ENCODE measurements at places on chromosomes 2 and 18. TPM values are rescaled to one million over a fixed set of nuclear protein-coding genes. Genes with fewer than 3 reads are reported as not detected.

The ST6GAL2 gene
- total RNA-seq: 39.5 TPM

DNA sequence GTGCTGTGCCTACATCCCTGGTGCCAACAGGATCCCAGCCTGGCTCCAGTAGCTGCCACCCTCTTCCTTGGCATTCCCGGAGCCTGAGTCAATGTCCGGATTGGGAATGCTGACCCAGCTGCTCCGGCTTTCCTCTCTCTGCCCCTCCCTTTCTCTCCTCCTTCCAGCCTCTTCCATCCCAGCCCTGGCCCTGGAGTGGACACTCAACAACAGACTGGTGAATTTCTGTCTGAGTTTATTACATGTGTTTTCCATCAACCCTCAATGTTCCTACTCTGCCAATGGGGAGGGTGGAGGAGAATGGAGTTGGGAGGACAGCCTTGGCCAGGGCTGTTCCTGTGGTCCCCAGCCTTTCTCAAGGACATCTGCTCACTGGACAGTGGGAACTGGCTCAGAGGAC lies 917 bp upstream of the PRKAG3 start:
- DNase-seq: peak; percentile 23

DNA sequence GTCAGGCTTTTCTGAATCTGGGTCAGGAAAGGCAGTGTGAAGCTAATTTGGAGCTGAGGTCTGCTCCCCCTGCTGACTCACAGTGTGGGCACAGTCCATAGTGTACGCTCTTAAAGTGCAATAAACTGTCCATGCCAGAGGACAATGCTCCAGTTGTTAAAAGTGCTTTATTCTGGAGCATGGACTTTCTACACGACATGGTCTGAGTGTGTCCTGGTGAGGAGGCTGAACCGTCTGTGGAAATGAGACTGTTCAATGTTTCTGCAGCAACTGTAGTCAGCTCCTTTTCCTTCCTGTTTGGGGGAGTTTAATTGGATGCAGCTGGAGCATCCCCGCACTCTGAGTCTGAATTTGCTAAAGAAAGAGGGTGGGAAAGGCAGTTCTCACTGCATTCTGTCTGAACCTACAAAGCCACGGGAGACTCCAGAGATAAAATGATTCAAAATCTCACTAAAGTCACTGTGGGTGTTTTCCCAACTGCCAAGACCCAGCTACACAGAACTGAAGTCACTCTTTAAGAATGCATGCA lies 110.2 kb upstream of the TRIB2 start:
- no peak for DNase-seq

The TDRD15 gene
- total RNA-seq: not detected

DNA sequence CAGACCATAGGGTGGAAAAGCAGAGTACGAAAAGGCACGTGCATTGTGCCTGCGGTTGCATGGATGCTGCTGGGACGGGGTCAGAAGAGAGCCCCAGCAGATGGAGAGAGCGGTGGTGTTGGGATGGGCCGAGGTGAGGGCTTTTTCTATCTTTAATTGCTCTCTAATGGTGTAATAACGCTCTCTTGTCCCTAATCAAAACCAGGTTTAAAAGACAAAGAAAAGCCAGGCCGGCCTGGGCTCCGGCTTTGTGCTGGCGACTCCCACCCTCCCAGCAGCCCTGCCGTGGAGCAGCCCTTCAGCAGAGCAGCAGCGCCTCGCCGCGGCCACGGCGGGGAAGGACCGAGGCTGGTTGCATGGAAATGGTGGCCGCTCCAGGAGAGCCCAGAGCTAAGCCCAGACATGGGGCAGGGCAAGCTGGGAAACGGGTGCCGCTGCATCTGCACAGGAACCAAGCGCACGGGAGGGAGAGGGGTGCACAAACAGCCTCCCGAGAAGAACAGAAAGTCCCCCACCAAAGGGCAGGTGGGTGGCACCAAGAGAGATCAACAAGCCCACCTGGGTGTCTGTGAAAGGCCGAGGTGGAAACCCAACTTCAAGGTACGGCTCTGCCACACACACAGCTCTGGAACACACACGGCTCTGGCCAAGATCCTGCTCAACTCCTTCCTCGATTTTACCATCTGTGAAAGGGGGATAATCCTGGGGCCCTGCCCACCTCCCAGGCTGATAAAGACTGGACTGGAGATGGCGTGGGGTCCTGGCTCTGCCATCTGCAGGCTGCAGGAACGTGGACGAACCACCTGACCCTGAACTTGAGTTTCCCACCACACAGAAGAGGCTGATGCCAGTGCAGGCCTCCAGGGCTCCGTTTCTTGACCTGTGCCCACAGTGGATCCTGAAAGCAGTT lies 15.0 kb downstream of the HS1BP3 start:
- no peak for DNase-seq

GRCh38 chr18:22282311-22283115 lies 113.1 kb downstream of the GATA6 start:
- DNase-seq: peak; percentile 98

DNA sequence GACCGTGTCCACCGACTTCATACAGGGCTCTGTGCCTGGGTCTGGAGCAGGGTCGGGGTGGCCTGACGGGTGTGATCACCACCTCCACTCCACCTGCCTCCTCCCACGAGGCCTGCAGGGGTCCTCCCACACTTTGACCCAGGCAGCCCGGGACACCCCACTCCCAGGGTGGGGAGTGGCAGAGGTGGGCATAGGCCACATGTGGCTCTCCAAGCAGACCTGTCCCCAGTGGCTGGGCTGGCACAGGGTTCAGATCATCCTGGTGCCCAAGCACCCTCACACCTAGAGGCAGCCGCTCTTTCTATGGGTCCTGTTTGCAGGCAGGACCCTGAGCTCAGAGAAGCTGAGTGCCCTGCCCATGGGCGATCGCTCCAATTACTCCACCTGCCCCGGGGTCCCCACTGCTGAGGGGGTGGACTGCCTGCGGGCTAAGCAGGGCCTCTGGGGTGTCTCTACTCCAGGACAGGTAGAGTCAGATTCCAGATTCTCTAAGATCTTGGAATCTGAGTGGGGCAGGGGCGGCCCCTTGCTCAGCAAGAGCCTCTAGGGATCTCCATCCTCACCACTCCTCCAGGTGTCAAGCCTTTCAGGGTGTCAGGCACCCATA lies 1.4 kb downstream of the NEURL3 start:
- no peak for DNase-seq

The SLC4A1AP gene
- total RNA-seq: 18.1 TPM

The CYTIP gene
- total RNA-seq: 0.82 TPM

DNA sequence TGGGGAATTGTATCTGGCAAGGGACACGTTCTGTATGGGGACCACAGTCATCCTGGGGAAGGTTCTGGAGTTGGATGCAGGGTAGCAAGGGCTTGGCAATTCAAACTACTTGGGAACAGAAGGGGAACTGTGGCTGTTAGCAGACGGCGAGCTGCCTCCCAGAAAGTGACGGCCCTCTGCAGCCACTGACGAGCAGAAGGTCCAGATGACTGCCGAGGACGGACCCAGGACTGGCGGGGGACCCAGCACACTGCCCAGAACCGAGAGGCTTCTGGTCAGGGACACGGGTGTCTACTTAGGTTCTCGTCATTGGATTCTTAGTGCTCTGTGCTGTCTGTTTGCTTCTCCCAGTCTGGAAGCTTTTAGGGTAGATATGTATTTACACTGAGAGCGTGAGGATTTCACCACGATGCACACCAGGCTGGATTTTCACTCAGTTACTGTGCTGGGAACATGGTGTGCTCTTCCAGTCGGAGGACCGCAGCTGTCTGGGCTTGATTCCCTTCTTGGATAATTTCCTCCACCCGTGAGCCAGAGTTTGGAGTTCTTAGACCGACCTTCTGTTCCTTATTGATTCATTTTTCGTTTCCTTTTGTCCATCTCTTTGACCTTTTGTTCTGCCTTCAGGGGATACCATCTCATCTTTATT lies 13.4 kb downstream of the GPR35 start:
- no peak for DNase-seq

DNA sequence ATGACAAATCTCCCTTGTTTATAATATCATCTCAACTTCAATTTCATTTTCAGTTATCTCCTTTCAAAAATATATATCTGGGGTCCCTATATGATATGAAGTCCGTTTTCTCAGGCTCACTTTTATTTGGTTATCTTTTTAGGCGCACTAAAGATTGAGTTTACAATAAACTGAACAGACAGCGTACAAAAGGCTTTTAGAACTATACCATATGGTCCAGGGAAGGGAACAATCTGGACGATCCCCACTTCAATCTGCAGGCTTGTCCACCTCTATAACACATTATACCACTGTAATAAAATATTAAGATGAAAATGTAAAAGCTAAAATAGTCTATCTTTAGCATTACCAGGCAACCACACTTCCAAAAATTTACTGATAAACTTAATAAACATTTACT lies 289.9 kb downstream of the ZEB2 start:
- no peak for DNase-seq

DNA sequence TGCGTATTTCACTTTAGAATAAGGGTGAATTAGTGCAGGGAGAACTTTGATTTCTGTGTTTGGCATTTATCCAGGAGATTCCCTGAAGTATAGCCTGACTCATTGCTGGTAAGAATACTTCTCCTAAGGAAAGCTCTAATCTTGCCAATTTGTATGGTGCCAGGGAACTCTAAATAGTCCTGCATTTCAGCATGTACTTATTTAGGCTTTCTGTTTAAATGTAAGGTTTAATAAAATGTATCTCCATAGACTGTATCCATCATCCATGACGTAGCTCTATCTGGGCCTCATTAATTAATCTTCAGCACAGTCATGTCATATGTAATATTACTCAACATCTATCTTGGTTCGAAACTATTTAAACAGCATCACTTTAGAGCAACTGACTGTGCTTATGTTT lies 127.7 kb downstream of the DOK6 start:
- DNase-seq: no peak

The L3MBTL4 gene
- 0.53 TPM for total RNA-seq

GRCh38 chr2:190984595-190984994 lies 29.4 kb downstream of the STAT1 start:
- peak; percentile 73 for DNase-seq

DNA sequence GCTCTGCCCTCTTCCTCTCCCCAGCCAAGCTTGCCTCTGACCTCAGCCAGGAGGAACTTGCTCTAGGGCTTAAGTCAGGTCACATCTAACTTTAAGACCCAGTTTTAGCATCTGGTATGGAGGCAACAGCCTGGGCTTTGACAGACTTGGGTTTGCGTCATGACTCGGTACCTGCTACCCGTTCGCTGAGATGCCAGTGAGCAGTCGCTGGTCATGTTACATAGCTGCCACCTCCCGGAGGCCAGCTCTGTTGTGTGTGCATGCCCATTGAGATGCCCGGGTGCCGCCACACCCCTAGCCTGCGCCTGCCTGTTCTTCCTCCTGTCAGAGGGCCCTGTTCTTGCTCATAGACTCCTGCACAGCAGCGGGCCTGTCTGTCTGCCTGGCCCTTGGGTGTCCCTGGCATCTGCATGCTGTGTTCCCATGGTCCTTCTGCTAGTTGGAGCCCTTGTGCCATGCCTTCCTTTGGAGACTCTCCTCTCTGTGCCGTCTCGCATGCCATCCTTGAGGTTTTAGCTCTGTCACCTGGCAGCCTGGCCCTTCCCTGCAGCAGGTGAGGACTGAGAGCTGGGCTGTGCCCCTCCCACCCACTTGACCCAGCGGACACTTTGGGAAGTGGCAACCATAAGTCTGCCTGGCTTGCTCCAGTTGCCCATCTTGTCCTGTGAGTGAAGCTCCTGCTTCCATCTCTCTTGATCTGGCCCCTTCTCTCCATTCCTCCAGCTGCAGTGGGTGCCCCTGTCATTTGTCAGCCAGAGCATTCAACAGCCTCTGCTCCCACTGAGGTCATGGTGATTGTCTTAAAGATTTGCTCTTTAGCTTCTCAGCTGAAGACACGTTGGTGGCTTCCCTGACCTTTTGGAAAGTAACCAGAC lies 24.9 kb downstream of the ASAP2 start:
- DNase-seq: no peak

DNA sequence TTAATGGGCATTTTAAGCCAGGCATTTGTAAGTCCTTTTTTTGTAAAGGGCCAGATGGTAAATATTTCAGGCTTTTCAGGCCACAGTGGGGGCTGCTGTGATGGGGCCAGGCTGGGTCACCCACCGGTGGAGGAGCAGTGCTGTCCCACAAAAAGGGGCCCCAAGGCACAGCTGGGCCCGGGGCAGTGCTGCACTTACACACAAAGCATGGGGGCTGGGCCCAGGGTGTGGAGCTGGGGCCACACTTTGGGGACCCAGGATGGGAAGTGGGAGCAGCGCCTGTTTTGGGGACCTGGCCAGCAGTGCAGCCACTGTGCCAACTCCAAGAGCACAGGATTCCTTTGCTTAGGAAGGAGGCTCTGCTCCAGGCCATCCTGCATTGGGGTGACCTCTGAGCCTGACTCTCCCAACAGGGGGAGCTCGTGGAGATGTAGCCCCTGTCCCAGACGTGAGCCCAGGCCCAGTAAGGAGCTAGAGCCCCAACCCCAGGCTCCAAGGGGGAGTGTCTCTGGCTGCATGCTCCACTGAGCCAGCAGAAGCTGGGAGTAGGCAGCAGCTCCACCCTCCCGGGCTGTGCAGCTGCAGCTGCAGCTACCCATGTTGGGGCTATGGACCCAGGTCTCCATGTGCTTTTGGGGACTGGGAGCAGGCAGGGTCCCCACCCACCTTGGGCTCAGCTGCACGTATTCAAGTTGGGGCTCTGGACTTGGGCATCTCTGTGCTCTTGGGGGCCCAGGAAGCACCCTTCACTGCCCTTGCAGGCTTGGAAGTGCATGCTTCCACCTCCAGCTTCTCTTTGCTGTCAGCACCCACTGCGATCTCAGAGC lies 1036.5 kb upstream of the CNTNAP5 start:
- no peak for DNase-seq
